ENCODE measurements at places on chromosomes 2 and 18.

DNA sequence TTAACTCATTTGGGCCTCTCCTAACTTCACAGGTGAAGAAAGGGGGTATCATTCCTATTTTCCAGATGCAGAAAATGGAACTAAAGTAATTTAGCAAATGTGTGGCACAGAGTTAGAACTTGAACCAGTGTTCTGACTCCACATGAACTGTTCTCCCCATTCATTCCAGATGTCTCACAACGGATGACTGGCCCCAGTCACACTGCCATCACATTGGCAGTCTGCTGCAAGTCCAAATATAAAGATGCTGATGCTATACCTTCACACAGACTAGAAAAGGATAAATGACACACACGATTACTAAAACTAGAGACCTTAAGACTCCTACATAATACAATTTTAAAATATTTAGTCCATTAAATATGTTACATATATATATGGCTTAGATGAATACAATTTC lies 195.7 kb downstream of the NBAS start:
- no peak for DNase-seq

- no peak for DNase-seq
These were observed 222.1 kb downstream of the ETAA1 start for GRCh38 chr2:67619204-67619603.

DNA sequence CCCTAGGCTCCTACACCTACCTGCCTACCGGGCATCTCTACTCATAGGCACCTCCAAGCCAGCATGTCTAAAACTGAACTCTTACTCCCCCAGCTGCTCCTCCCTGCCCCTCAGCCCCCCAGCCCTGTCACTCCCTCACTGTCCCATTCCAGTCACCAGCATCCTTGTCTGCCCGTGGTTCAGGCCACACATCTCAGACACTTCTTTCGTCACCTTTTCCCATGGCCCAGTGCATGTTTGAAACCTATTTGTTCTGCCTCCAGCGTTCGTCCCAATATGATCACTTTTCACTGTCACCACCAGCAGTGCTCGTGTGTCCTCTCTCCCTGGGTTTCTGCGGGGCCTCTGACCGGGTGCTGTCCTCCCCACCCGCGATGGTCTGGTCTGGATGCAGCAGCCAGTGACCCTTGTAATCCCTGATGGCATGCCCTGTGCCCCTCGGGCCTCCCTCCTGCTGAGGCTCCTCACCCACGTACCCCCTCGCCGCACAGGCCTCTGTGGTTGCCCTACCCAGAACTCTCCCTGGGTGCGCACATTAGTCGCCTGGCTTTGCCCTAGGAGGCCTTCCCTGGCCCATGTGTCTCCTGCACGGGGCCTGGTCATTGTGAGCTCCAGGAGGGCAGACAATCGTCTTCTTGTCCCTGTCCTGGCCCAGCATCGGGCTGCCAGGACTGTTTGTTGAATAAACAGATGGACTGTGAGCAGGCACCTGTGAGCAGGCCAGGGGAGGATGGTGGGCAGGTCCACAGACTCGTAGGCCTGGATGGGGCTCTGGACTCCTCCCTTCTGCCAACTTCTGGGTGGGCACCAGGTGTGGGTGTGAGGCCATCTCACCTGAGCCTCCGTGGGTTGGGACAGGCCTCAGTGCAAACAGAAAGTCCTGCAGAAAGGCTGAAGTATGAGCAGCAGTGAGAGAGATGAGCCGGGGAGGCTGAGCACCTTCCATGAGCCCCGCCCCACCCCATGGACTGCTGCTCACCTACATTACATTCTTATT lies 15.5 kb downstream of the LDLRAD4 start:
- DNase-seq = no peak

DNA sequence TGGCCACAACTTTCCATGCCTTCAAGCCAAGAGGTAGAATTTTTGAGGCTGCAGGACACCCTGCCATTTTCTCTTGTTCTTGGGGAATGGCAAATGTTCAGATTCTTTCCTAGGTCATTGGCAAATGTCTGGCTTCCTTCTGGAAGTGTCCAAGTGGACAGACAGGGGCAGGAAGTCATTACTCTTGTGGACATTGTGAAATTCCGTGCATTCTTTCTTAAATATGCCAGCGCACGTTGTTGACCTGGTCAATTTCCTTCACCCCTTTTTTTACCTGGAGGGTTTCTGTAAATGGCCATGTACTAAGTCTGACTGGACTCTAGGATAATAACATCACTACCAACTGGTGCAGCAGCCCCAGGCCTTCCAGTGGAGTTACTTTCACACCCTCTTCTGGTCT lies 13.9 kb downstream of the ASB18 start:
- DNase-seq = peak; percentile 4

- peak; percentile 64 for DNase-seq
These were observed 80.3 kb downstream of the CD28 start for GRCh38 chr2:203786549-203787351.

DNA sequence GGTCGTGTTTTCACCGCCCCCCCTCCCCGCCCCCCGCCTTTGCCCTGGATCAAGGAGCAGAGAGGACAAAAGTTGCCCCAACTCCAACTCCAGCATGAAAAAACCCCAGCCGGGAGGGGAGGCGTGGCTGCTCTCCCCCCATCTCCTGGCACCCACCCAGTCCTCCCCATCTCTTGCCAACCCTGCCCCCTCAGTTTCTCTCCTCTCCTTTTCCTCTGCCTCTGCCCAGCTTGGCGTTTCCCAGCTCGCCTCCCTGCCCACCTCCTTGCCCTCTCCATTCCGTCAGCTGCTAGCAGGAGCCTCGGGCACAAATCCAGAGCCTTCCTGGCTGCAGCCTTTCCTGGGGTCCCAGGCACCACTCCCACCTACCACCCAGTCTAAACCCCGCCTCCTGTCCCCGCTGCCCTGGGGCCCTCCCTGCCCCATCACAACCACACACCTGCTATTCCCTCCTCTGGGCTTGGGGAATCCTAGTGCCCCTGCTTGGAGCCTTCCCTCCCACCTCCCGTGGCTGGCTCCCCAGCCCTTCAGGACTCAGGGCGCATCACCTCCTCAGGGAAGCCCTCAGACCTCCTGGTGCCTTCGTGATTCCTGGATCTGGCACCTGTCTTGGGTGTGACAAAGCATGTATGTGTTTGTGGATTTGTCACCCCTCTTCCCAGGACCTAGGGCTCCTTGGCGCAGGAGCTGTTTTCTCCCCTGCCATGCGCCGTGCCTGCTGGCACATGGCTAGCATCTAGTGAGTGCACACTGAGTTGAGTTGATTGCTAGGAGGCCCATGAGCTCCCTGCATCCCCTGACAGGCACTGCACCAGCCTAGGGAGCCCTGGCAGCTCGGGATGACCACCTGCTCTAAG lies 209.1 kb downstream of the TFCP2L1 start:
- peak; percentile 28 for DNase-seq
